Inflammatory macrophage treated with lipopolysaccharide for 4 hours (primary cell): ENCODE measurements at places on chromosomes 12 and 14.

GRCh38 chr14:85085981-85086380 is 444.0 kb upstream of the FLRT2 start:
- no peak for DNase-seq

GRCh38 chr14:92848887-92849286 is 54.8 kb downstream of the GOLGA5 start:
- DNase-seq = no peak

DNA sequence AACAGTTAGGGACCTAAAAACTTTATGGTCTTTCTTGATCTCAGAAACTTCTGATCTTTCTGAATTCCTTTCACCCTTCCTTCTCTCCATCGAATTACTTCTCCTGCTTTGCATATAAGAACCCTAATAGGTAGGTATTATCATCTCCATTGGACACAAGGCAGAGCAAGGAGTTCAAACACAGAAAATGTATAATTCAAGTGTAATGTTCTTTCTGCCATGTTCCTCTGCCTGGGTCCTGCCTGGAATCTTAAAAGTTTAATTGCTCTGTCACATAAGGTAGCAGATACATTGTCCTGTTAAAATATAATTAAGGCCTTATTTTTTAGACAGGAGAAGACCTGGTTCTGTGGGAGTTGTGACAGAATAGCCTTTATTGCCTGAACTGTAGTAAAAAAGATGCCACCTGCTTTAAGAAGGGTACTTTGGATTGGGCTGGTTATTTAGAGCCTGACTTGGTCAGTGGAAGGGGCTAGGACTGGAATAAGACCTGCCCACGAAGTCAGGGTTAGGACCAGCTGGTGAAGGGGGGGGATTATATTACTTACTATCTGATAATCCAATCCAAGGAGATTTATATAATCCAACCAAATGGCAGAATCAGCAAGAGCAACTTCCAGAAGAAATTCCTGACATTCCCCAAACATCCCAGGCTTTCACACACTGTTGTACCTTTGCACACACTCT is 10.4 kb downstream of the G2E3 start:
- DNase-seq = no peak

DNA sequence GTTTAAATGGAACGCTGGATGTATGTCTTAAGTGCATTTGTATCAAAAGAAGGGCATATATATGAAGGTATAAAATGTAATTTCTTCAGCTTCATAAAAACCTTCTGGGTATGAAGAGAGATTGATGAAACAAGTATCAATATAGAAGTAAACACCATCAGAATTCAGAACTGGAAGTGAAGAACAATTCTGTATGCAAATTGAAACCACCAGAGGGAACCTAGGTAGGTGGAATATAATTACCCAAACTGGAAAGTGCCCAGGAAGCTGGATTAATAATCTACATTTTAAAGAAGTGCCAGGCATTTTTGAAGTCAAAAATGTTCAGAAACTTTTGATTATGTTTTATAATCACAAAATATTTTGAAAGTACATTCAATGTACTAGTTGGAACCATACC is 336.2 kb upstream of the GARIN6 start:
- DNase-seq = no peak

DNA sequence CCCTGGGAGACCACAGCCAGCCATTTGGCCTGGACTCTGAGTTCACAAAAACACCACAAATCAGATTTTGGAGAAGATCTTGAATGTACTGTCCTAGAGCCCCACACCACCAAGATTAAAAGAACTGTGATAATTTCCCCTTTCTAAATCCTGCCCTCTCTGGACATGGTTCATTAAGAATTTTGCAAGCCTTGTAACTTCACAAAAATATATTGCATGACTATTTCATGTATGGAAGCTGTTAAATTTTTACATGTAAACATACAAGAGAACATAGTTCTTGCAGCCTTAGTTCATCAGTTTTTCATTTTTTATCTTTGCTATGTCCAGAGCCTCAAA is 97.0 kb downstream of the SCARB1 start:
- peak; percentile 35 for DNase-seq
